CD4-positive, alpha-beta T cell treated with Interleukin-17A for 1 hour (primary cell): ENCODE measurements at places on chromosomes 2 and 18.

- DNase-seq, result no peak
These were observed 44.6 kb downstream of the ITGB1BP1 start for GRCh38 chr2:9378433-9379390.

- DNase-seq, result no peak
These were observed 255.7 kb downstream of the HNMT start for GRCh38 chr2:138219961-138220360.

- DNase-seq, result no peak
These were observed 313.8 kb downstream of the PDE11A start for GRCh38 chr2:177758591-177759371.

- DNase-seq, result no peak
These were observed 37.3 kb downstream of the EMX1 start for GRCh38 chr2:72954376-72955227.

GRCh38 chr18:47175283-47175897, 774 bp downstream of the IER3IP1 start:
- no peak for DNase-seq

- no peak for DNase-seq
These were observed 96.9 kb downstream of the HNRNPLL start for GRCh38 chr2:38505779-38506178.

GRCh38 chr2:173513107-173513727, 158.5 kb downstream of the CDCA7 start:
- no peak for DNase-seq

DNA sequence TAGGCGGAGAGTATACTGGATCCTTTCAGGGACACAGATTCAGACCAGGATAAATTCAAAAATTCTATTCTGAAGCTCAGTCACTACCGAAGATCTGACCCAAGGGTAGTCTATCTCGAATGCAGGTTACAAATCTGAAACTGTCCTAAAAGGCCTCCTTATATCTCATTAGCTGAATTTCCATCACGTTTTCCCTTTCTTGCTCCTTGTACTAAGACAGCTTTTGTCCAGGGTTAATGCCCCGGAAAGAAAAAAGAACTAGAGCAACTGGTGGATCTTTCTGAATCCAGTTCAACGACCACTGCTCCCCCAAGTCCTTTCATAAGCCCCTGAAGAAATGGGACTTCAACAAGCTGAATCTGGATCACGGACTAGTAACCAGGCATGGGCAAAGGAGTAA, 97.5 kb upstream of the CCDC85A start:
- no peak for DNase-seq

GRCh38 chr2:200216310-200216709, 90.2 kb upstream of the SPATS2L start:
- DNase-seq, result no peak

DNA sequence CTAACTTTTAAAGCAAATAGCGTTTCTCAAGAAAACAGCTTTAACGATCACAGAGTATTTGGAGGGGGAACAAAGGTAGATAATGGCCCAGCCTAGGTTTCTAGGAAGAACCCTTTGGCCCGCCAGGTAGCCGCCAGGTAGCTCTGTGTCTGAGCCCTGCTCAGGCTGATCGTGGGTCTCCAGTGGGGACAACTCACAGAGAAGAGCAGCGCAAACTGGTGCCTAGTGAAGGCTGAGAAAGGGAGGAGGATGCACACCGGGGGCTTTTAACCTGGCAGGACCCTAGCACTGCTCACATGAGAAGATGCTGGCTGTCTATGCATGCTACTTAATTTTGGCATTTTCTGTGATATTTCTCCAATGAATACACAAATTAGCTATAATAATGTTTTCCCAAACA, 5.8 kb downstream of the NGEF start:
- no peak for DNase-seq
